ENCODE measurements at places on chromosomes 12 and 14. TPM values are rescaled to one million over a fixed set of nuclear protein-coding genes. Genes with fewer than 3 reads are reported as not detected.
A peak's percentile ranks its signal among the peaks of the same experiment; 100 is the strongest.

DNA sequence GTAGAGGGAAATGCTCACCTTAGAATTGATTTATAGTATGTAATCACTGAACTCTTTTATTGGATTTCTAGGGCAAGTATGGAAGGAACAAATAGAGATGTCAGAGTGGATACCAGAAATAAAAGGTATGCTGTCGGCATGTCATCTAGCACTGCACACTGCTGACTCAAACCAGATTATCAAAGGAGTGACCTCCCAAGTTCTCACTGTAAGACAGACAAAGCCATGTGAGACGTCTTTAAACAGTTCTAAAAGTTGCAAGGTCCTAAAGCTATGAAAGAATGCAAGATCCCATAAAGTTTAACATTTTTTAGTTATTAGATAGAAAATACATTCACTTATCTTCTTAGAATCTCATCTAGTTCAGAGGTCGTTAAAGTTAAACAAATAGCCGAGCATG lies 70.0 kb upstream of the CPM start:
- no peak for DNase-seq

DNA sequence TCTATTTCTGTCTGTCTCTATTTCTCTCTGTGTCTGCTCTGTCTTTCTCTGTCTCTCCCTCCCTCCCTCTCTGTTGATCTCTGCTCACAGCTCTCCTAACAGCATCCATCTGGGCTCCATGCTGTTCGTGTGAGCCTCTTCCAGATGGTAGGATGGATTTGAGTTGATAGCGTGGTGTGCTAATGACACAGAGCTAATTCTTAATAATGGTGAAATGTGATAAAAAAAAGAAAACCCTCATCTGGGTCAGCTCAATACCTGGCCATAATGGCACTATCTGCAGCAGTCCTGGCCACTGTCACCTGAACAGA lies 96.4 kb downstream of the AACS start:
- no peak for DNase-seq

- peak; percentile 6 for DNase-seq
Measured at GRCh38 chr12:43921666-43922337, 85.9 kb downstream of the TMEM117 start.

- DNase-seq, result no peak
Measured at GRCh38 chr14:99572173-99572999, 31.6 kb downstream of the CCDC85C start.

- no peak for DNase-seq
Measured at GRCh38 chr14:51454351-51454750, 197.4 kb upstream of the FRMD6 start.

- DNase-seq, result peak; percentile 29
Measured at GRCh38 chr12:24109381-24110039, 160.0 kb upstream of the SOX5 start.

DNA sequence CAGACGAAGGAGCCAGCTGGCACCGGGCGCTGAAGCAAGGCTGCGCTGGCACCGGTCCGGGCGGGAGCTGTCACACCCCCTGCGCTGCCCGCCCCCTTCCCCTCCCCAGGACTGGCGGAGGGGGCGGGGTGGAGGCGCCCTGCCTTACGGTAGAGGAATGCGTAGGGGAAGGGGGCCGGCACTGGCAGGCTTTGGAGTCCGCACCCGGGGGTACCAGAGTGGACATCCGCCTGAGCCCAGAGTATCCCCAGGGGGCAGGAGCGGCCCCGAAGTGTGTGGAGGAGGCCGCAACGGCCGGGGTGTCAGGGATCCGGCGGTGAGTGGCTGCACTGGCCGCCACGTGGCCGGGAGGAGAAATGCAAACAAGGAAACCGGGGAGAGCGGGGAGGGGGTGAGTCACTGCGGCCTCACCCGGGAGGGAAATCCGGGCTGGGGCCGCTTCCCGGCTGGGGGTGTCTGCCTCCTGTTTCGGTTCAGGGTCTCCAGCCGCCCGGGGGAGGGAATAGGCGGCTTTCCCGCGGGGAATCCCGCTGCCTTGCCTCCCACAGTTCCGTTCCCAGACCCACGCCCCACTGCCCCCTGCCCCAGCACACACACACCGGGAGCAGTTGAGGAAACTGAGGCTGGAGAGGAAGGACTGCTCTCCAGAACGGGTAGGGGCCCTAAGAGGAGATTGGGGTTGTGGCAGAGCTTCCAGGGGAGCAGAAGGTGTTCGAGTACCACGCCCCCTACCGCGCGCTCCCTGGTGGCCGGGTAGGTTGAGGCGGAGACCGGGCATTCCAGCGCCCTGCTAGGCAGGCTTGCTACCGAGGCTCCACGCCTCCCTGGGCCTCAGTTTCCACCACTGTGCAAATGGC lies at the start of gene RAPGEF3:
Gene RAPGEF3 (minus strand): TSS at position 47 of the 857 bp plus-strand sequence. CDS start 324 bp downstream, outside the sequence.
- DNase-seq, result peak; percentile 98

- DNase-seq, result peak; percentile 26
Measured at GRCh38 chr12:71440763-71441748, 1.5 kb downstream of the LGR5 start.

- DNase-seq, result no peak
Measured at GRCh38 chr14:76977793-76978720, 50.5 kb downstream of the IRF2BPL start.

- DNase-seq, result no peak
Measured at GRCh38 chr12:99686142-99686541, 38.6 kb downstream of the GARIN6 start.

GRCh38 chr12:12997156-12997555 lies 2.9 kb downstream of the HEBP1 start:
- DNase-seq, result no peak

GRCh38 chr12:116287842-116288301 lies 10.4 kb upstream of the MED13L start:
- no peak for DNase-seq

- peak; percentile 47 for DNase-seq
Measured at GRCh38 chr12:50132505-50133135, 20.6 kb downstream of the COX14 start.

GRCh38 chr14:64407329-64407728 lies 19.2 kb downstream of the MTHFD1 start:
- no peak for DNase-seq

DNA sequence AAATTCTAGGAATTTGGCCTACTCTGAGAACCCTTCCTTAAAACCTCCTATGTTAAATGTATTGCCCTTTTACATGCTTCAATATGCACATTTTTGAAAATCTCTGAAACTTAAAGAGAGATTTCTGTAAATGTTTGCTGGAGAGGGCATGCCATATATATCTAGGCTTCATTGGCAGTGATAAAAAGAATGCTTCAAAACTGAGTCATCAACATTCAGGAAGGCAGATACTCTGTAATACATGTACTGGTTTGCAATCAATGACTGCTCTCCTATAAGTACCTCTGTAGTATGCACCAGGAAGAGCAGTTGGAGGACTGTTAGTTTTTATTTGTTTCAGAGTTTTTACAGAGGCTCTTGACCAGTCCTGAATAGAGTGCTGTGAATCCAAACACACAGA lies 739.9 kb downstream of the SLC16A7 start:
- DNase-seq, result no peak

- DNase-seq, result no peak
Measured at GRCh38 chr14:59359431-59360124, 105.6 kb downstream of the GPR135 start.

DNA sequence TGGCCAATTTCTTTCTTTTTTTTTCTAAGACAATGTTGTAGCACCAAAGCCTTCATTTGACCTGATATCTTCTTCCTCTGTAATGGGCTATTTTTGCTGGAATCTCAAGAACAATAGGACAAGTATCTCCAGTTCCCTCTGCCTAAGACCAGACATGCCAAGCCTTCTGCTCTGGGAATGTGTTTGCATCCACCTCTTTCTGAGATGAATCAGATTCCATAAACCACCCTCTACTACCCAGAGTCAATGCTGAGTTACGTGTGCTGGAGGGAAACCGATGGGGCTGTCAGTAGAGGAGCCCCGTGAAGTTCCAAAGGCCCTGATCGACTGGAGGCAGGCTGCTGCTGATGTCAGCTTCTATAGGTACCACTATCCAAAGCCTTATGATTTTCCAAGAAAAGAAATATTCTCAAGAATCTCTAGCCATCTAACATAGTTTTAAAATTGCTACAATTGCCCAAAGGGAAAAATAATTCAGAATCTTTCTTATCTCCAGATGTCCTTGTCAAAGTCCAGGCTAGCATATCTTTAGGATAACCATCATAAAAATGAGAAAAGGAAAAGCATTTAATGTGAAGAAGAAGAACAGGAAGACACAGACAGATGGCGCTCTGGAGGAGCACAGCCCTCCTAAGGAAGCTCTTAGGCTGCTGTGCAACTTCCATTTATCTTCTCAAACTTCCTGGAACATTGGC lies 101.9 kb downstream of the SLC8A3 start:
- DNase-seq, result no peak

DNA sequence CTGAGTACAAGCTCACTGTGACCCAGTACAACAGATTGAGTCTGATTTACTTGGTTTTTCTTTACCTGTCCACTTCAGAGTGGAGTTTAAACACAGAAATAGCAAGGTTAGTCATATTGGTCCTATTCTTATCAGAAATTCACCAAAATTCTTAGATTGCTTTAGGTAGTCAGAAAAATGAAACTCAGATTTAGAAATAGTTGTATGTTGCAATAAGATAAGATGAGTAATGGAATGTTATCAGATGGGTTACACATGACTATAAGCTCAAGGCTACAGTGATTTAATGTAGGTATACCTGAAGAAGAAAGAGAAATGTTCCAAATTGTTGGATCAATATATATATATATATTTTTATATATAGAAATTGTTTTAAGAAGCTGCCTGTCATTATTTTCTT lies 524.1 kb downstream of the LRFN5 start:
- no peak for DNase-seq

- no peak for DNase-seq
Measured at GRCh38 chr14:86933460-86933859, 1059.5 kb downstream of the GALC start.

DNA sequence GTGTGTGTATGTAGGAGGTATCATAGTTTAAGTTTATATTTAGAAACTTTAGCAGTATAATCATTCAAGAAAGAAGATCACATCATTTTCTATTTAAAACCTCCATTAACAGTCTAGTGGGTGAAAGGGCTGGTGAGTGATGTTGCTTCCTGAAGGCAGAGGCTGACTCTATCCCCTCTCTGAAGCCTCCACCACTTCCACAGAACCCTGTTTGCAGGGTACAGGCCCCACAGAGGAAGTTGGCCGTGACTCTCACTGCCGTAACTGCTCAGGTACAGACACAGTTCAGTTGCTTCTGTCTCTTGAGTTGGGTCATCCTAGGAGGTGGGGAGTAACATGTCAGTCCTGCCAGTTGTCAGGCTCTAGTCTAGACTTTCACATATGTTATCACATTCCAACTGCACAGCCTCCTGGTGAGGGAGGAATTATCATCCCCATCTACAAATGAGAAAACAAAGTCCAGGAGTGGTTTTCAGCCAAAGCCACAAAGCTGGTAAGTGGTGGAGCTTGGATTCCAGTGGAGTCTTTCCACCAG lies 31.5 kb downstream of the CFL2 start:
- no peak for DNase-seq

DNA sequence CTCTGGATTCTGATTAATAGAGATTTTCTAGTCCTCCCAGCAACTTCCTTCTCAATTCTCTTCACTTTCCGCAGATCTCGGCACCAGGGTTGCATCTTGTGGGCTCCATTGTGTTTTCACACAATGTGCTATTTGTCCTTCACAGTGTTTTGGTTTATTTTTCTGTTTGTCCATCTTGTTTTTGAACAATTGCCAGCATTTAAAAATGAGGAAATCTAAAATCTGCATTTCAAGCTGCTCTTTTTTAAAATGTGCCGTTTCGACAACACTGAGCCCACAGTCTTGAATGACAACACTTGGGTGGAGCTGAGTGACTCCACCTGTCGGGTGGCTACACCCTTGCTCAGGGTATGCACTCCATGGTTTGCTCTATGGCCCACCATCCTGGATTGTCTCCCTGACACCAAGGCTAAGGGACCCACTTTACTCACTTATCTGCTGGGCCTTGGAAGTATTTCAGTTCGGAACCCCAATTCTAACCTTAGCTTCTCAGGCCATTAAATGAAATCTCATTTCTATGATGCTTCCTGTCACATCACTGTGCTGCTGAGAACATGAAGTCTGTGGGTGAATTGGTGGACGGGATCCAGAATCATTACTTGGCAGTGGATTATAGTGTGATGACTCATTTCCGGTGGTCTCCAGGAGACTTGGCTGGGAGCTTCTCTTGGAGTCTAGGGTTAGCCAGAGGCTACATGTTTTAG lies 3.4 kb upstream of the MYRFL start:
- no peak for DNase-seq

GRCh38 chr14:78519863-78520262 lies 349.7 kb downstream of the NRXN3 start:
- DNase-seq, result peak; percentile 55

DNA sequence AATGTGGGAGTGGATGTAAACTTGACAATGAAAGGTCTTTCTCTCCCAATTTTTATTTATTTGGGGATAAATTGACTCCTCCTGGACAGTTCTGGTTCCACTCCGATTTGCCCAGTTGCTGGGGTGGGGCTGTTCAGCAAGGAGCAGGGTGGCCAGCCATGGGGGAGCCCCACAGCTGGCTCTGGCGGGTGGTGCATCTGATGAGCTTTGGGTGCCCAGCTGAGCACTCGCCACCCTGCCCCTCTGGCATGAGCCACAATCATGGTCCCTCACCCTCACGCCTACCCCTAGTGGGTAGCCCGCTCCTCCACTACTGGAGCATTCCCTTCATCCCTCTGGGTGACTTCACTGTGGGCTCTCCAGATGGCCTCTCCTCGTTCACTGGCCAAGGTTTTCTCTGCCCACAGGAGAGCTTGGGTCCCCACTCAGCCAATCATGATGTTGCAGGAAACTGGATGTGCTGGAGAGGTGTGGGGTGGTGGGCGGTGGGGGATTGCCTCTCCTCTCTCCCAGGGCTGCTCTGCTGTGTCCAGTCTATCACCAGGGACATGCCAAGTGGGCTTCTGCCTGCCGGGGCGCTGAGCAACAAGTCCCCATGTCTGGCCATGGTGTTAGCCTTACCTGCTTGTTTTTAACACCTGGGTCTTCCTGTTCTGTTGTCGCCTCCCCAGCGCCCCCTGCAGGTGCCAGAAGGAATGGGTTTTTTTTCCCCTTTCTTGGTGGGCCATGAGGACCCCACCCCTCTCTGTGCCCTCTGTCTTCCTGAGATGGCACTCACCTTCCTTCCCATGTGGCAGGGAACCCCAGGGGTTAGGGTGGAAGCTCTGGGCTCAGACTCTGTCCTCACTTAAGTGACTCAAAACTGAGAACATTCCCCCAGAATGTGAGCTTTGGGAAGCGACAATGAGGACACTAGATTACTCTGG lies 3.4 kb downstream of the CYP46A1 start:
- DNase-seq, result peak; percentile 90

NTF3 gene
- total RNA-seq, result 0.92 TPM

C1RL gene
- 16.3 TPM for total RNA-seq

CFAP54 gene
- not detected for total RNA-seq

MUCL1 gene
- not detected for total RNA-seq

CACNB3 gene
- total RNA-seq, result 3.2 TPM

KIF21A gene
- total RNA-seq, result 44.7 TPM

PDE3A gene
- total RNA-seq, result 0.22 TPM

TSHR gene
- not detected for total RNA-seq

TMCC3 gene
- 1.3 TPM for total RNA-seq

MAP3K9 gene
- total RNA-seq, result 12.6 TPM

CFAP251 gene
- total RNA-seq, result 0.24 TPM

C3AR1 gene
- total RNA-seq, result not detected

LAG3 gene
- 2.0 TPM for total RNA-seq

ATL1 gene
- 1.9 TPM for total RNA-seq

ALX1 gene
- 7.6 TPM for total RNA-seq
